ENCODE measurements at places on chromosomes 7 and 10.

DNA sequence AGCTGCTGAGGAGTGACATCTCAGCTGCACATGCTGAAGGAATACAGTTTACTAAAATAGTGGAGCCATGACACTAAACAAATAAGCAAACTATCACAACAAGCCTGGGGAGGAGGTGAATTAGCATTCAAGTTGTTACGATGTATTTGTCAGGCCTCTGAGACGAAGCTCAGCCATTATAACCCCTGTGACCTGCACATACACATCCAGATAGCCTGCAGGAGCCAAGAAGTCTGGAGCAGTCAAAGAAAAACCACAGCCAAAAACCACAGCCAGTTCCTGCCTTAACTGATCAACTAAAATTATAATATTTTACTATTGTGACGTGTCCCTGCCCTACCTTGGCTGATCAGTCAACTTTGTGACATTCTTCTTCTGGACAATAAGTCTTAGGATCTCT lies 68.6 kb downstream of the NSUN6 start:
- DNase-seq, result no peak

- DNase-seq, result no peak
These were observed 73.7 kb downstream of the FOXL3 start for GRCh38 chr7:363626-364025.

DNA sequence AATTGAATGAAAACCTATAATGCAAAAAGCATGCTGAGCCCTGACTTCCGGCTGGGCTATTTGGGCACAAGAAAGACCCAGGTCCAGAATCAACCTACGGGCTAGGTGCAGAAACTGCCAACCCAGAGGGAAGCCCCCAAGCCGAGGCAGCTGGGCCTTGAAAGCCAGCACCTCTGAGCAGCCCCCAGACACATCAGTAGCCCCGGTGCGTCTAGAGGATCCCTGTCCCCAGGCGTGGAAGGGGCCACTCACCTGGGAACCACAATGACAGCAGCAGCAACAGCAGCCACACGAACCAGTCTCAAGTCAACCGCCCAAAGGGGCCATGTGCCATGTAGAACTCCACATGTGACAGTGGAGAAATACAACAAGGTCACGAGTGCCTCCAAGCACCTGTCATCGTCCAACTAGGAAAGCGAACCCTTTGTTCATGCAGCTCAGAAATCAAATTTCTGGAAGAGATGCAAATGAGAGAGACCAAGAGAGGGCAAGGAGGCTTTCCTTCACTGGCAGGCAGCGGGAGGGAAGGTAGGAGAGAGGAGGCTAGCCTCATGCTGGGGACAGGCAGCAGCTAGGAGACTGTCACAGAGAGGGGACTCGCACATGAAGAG lies 57.5 kb upstream of the CHST15 start:
- no peak for DNase-seq

DNA sequence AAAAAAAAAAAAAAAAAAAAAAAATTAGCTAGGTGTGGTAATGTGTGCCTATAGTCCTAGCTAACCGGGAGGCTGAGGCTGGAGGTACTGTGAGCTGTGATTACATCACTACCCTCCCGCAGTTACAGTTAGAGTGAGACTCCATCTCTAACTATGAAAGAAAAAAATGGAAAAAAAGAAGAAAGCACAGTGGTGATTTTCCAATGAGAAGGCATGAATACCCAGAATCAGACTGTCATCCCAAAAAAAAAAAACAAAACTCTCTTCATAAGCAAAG lies 269.9 kb upstream of the MKLN1 start:
- no peak for DNase-seq

- no peak for DNase-seq
These were observed 98.1 kb downstream of the PPP1R17 start for GRCh38 chr7:31785101-31785500.

- no peak for DNase-seq
These were observed 123.7 kb upstream of the ADAM12 start for GRCh38 chr10:126511917-126512479.

All from inflammatory macrophage treated with lipopolysaccharide for 4 hours (primary cell).